COR-L47 (cell line): ENCODE measurements at places on chromosomes 3 and 15.

DNA sequence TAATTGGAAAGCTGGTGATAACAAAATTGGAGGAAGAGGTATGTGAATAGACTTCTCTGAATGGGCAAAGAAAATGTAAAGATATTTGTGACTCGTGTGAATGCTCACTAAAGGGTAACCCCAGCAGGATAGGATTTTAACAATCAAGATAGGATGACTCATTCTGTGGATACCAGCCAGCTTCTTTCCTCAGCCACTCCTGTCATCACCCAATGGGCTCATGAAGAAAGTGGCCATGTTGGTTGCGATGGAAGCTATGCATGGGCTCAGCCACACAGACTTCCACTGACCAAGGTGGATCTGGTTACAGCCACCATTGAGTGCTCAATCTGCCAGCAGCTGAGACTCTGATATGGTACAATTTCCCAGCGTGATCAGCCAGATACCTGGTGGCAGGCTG, 40.9 kb downstream of the STRIT1 start:
- DNase-seq, result no peak

DNA sequence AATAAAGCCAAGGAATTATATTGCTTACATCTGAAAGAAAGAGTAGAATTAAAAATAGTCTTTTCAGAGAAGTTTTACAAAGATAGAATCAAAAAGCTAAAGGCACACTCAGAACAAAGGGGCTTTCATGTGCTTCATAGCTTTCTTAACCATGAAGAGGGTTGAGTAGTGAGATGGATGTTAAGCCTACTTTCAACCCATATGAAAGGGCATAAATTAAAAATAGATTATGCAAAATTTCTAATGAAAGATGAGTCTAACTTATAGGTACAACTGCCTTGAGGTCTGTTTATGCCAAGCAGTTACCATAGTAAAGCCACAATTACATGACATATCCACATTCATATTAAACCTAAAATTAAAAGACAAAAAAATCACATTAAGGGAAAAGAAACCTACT, 223.3 kb upstream of the ARHGEF26 start:
- no peak for DNase-seq

DNA sequence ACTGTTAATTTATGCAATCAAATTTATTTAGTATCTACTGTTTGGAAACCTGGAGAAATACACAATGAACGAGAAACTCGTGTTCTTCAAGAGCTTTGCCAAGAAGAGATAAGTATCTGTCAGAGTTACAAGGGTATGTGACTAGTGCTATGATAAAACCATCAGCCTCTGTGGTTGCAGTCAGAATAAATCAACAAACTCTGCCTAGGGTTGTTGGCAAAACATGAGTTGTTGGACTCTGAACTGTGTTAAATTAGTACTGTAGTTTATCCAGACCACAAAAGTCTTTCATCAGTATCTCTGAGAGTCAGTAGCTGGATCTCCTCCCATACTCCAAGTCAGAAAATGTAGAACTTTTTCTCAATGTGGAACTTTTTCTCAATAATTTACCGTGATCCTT, 918.4 kb downstream of the NAALADL2 start:
- no peak for DNase-seq

- DNase-seq, result no peak
Measured at GRCh38 chr3:134748698-134749097, 46.4 kb upstream of the EPHB1 start.

GRCh38 chr3:10502185-10502880, 3.1 kb downstream of the ATP2B2 start:
- no peak for DNase-seq

- no peak for DNase-seq
Measured at GRCh38 chr3:155553780-155554179, 191.1 kb downstream of the PLCH1 start.

DNA sequence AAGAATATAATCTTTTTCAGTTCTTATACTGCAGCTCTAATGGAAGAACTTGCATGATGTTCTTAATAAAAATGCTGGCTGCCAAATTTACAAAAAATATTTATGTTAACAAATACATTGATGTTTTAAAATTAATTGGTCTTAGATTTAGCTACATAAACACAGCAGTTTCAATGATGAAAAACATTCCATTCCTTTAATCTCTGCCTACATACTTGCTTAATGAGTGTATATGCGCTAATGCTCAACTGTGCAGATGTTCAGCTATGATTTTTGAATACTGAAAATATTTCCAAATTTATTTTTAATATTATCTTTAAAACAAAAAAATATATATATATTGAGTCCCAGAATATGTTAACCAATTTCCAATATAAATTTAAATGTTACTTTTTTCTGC, 867.4 kb downstream of the ROBO1 start:
- no peak for DNase-seq

DNA sequence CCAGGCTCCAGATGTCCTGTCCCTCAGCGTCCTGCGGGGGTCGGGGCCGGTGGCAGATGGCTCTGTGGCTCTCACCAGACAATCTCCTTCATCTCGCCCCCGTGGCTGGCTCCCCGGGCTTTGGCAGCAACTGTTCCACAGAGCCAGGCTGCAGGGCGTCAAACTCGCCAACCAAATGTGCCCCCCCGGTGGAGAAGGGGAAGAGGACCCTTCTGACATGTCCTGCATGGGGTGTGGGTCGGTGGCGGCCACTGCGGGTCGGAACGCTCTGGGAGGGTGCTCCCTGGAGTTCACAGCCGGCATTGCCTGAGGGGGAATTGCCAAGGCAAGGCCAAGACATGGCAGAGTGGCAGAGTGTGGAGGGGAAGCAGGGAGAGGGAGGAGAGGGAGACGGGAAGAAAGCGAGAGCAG, 36.0 kb downstream of the BDH1 start:
- no peak for DNase-seq

DNA sequence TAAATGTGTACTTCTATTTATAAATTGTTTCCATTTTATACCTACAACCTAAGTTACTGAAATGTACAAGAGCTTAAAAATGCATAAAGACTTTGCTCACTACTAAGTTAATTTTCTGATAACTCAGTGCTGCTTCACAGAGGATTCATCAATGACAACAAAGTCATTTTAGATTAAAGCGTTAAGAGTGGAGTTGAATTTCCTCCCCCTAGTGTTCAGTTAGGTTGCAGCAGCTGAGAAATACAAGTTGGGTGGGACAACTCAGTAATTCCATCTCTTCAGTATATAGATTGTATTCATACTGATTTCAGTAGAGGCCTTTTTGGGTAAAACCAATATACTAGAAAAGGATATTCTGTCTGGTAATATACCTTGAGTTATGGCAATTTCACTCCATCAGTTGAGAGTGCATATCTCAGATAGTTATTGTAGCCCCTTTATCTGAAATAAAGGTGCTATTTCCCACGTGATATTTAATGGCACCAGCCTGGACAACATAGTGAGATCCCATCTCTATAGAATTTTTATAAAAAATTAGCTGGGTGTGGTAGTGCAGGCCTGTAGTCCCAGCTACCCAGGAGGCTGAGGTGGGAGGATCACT, 6.9 kb upstream of the RPL35A start:
- no peak for DNase-seq

DNA sequence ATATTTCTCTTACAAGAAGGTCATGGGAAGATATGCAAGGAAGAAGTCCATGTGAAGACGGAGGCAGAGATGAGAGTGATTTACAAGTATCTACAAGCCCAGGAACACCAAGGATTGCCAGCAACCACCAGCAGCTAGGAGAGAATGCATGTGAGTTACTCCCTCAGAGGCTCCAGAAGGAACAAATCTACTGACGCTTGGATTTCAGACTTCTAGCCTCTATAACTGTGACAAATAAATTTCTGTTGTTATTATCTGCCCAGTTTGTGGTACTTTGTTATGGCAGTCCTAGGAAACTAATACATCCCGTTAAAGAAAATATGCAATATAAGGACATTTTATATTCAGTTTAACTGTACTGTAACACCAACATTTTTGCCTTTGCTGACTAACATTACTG, 283.9 kb downstream of the BCHE start:
- no peak for DNase-seq

GRCh38 chr3:150640256-150640655, 37.1 kb downstream of the SELENOT start:
- DNase-seq, result no peak

DNA sequence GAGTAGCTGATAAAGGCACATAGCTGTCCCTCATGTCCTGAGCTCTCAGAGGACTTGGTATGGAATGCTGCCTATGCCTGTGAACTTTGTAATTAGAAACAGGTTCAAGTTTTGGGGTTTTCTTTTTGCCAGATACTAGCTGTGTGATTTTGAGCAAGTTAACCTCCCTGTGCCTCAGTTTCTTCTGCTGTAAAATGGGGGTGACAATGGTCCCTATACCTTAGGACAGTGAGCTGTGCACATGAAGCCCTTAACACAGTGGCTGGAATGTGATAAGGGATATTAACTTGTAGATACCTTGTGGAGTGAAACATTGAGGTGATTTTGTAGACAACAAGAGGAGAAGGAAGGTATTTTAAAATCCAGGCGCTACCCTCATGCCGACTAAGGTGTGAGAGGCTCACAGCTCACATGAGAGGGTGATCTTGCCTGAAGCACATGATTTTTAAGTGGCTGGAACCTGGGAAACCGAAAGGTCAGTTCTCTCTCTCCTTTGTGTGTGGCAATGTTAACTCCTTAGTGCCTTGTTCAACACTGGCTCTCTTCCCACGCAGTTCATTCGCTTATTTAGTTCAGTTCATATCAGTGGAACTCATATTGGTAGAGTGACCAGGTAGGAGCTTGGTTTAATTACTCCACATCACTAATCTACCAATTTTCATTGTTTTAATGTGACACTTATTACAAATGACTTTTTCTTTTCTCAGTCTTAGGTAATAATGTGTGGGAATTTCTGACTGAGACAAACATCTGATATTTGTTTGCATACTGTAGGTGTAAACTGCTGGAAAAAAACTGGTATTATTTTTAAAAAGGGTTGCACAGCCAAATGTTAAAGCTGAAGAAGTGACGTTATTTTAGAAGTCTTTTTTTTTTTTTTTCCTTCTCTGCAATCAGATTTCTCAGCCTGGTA, 236.2 kb downstream of the ITPR1 start:
- no peak for DNase-seq

DNA sequence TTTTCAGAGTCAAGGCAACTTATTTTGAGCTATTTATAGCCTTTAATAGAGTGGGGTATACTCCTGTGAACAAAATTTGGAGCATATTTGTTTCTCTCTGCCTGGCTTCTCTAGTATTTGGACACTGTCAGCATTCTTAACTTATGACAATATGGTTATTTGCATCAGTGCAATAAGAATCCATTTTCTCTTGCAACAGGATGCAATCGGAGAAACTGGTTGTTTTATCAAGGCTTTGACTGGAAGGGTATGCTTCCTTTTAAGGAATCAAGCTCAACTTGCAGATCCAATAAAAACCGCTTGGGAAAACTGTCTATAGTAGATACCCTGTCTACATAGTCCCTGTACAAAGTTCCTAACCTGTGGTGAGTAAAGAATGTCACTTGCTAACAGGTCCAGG, 106.7 kb downstream of the DPH6 start:
- no peak for DNase-seq

- no peak for DNase-seq
Measured at GRCh38 chr15:34297059-34297458, 40.5 kb downstream of the SLC12A6 start.

- no peak for DNase-seq
Measured at GRCh38 chr15:74500401-74500800, 39.4 kb upstream of the UBL7 start.

DNA sequence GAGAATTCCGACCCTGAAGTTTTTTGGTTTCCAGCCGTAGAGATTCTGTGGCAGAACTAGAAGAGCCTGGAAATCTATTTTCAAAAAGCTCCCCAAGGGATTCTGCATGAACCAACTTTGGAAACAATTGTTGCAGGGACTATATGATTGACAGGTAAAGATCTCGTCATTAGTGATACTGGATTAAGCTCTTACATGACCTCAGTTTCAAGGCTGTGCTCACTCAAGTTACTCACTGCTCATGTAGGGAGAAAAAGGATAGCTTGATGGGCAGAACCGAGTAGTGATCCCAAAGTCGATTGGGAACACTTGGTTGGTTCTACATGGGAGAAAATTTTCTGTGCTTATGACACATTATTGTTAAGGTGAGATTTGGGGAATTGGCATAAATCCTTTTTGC, 142.3 kb upstream of the RASGRP1 start:
- no peak for DNase-seq
